NK-92 treated with Interleukin-12 subunit alpha and Interleukin-12 subunit beta, amount 100 ng/mL, for 24 hours (cell line): ENCODE measurements at places on chromosomes 4 and X.

- DNase-seq = peak; percentile 3
These were observed 69.4 kb downstream of the KCNIP4 start for GRCh38 chr4:21879187-21879586.

- DNase-seq = no peak
These were observed 13.3 kb upstream of the MID1 start for GRCh38 chrX:10633722-10634121.

GRCh38 chrX:97564496-97564895, 680.8 kb downstream of the RPA4 start:
- no peak for DNase-seq

- no peak for DNase-seq
These were observed 1416.1 kb downstream of the RPA4 start for GRCh38 chrX:98299785-98300184.

- DNase-seq = no peak
These were observed 3.6 kb upstream of the GATA1 start for GRCh38 chrX:48782795-48783194.

DNA sequence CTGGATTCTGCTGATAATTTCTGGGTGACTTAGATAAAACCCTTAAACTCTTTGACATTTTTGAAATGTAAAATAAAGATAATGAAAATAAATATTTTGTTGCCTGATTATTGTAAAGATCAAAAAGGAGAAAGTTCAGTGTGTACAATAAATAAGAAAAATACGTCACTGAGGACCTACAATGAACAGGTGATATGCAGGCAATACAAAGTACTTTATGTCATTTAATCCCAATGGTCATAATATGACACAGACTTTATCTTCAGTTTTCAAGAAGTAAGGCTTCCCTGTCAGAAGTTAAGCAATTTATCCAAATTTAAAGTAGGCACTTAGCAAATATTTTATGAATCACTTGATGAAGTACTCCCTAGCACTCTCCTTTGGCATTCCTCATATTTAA, 532.8 kb downstream of the GBA3 start:
- DNase-seq = no peak

DNA sequence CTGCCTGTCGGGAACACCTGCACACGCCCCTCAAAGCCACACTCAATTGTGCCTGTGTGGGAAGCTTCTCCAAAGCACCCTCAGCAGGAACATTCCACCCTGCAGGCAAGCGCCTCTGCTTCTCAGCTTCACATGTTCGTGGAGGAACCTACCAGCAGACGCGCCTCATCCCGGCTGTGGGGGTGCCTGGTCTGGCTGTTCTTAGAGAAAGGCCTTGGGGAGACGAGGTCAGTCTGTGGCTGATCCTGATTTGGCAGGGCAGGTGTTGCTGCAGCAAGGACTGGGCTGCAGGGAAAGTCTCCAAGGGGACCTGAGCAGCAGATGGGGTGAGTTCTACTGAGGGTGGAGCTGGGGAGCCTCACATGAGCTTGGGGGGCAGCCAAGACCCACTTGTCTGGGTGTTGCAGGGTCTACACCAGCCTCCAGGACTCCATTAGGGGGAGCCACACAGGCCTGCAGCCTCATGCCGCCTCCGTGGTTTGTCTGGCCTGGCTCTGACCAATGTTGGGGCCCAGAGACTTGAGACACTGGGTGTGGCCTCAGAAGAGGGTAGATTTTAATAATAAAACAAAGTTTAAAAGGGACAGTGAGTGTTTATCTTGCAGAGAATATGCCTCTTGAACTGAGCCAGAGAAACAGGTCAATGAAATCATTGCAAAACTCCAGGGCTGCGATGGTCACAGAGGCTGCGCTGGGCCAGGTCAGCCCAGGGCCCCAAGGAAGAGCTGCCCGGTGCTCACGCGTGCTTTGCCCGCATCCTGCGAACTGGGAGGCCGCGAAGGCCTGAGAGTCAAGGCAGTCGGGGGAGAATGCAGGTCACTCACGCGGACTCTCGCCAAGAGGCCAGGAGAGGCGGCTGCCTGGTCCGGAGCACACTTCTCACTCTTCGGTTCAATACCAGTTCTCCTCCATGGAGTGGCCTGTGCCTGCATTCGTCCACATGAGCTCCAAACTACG, 21.1 kb downstream of the RNF212 start:
- no peak for DNase-seq

DNA sequence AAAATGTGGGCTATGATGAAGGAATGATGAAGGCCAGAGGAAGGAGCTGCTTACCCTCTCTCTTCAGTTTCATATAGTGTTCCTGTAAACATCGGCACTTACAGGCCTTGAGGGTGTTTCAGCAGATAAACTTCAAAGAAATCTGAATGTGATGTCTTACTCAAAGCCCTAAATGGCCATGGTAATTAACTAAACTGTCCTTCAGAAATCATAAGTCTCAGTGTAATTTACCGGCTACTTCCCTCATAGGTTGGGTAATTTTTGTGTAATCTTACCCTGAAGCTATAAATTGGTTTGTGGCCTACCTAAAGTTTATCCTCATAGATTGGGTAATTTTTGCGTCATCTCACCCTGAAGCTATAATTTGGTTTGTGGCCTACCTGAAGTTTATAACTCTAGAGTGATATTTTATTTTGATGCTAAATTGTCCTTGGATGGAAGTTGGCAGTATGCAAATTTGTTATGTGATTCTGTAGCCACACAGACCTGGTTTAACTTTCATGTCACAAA, 2700.3 kb downstream of the ARAP2 start:
- no peak for DNase-seq

DNA sequence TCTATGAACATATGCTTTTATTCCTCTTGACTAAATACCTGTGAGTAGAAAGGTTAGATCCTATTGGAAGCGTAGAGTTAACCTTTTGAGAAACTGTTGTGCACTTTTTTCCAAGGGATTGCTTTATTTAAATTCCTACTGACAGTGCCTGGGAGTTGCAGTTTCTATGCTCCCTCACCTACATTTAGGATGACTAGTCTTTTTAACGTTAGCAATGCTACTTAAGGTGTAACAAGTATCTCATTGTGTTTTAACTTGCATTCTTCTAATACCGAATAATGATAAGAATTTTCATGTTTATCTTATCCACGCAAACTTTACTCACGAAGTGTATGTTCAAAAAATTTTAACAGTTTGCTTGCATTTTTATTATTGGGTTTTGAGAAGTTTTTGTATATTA, 1123.9 kb upstream of the PCDH7 start:
- DNase-seq = no peak

DNA sequence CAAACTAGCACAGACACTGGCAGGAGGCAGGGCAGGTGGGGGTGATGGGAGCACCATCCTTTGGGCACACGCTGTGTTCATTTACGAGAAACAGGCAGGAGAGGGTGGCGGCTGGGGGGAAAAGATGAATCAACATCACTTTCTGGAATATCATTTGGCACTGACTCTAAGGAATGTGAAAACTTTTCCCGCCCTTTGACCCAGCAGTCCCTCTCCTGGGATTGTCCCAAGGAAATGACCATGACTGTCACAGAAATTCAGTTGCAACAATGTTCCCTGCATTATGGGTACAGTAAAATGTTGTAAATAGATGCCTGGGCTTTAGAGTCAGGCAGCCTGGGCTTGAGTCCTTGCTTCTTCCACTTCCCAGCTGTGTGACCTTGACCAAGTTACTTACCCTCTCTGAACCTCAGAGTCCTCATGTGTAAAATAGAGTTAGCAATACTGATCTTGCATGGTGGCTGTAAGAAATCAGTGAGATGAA, 58.6 kb downstream of the ABLIM2 start:
- DNase-seq = no peak

- no peak for DNase-seq
These were observed 22.2 kb downstream of the TRIM61 start for GRCh38 chr4:164955107-164955805.

DNA sequence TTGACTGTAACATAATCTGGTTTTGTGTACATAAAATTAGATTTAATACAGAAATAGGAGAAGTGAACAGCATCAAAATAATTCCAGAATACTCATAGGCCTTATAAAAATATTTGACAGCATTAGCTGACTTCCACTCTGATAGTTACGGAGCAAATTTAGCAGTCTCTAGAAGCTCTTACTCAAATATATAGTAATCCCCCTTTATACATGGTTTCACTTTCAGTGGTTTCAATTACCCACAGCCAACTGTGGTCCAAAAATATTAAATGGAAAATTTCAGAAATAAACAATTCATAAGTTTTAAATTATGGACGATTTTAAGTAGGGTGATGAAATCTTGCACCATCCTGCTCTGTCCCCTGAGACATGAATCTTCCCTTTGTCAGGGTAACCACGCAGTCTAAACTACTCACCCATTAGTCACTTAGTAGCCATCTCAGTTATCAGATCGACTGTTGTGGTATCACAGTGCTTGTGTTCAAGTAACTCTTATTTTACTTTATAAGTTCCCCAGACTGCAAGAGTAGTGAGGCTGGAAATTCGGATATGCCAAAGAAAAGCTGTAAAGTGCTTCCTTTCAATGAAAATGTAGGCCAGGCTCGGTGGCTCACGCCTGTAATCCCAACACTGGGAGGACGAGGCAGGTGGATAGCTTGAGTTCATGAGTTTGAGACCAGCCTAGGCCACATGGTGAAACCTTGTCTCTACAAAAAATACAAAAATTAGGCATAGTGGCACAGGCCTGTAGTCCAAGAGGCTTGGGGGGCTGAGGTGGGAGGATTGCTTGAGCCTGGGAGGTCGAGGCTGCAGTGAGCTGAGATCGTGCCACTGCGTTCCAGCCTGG, 17.2 kb upstream of the RTL9 start:
- DNase-seq = peak; percentile 1

DNA sequence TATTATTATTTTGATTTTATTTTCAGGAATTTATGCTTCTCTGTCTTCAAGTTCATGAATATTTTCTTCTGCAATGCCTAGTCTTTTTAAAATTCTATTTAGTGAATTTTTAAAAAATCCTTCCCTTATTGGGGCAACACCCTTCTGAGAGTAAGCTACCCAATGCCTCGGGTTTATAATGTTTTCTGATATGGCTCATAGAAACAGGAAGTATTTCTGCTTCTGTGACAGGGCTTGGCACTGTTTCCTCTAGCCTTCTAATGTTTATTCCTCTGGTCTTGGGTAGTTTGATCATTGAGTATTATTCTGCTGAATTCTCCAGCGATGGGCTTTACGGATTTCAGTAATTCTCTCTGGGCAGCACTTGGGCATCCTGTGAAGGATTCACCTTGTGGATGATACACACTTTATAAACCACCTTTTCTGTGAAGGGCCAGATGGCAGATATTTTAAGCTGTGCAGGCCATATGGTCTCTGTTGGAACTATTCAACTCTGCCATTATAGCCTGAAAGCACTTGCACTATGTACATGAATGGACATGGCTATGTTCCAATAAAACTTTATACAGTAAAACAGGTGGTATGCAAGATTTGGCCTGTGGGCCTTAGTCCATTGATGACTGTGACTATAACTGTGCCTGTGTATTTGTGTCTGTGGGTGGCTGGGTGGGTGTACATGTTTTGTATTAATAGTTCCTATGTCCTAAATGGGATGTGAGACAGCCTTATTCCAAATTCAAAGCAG, 95.9 kb upstream of the FAT1 start:
- DNase-seq = no peak

DNA sequence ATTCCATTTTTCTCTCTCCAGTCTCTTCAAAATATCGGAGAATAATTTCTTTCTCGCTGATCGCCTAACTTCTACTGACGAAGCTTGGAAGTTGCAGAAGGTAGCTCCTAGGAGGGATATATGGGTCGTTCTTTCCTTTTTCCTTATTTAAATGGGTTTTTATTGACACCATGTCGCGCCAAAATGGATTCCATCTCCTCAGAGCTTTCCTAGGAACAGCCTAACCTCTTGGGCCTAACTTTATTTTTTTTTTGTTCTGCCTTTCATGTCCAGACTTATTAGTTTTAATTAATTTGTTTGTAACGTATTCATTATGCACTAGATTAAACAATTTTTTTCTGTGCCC, 359.4 kb upstream of the ZCCHC13 start:
- DNase-seq = no peak

DNA sequence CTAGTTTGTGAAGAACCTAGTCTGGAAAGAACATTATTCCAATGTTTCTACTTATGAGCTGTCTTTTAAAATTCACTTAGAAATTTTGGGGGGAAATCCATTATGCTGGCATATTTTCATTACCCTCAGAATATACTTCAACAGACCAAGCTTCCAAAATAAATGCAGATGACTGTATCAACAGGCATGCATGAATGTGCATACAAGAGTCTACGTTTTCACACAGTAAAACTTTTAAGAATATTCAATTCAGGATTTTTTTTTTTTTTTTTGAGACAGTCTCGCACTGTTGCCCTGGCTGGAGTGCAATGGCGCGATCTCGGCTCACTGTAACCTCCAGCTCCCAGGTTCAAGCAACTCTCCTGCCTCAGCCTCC, 49.7 kb downstream of the ABCG2 start:
- no peak for DNase-seq

DNA sequence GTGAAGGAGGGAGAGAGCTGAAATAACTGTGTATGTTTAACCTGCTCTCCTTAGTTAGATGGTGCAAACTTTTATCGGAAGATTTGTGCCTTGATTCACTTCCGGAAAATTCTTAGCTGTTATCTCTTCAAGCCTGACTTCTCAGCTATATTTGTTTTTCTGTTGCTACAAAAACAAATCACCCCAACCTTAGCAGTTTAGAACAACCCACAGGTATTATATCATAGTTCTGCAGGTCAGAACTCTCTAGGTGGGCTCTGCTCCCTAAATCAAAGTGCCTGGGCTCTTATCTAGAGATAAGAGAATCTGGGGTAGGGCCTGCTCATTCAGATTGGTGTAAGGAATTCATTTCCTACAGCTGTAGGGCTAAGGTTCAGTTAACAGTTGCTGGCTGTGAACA, 15.1 kb upstream of the CEP135 start:
- DNase-seq = no peak

DNA sequence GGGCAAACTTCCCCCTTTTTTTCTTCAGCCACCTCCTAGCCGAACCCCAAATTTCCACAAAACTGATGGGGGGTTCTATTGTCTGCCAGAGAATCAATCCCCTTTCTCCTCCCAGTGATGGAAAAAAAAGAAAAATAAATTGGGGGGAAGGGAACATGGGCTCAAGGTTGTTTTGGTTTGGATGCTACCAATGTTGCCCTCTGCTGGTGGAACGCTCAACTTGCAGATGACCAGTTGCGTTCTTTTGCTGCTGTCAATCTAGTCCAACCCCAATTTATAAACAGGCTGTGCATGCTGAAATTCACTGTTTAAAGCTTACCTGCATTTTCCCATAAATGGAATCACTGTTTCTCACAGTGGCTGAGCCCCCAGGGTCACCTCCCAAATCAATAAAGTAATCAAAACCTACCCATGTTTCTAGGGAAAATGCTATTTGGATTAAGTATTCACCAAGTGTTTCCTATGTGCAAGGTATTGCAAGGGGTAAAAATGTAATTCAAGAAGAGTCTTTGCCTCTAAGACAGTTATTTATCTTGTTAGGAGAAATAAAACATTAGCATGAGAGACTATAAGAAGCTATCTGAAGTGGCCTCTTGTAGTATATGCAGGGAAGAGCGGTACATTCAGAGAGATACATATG, 116.7 kb upstream of the TMEM164 start:
- DNase-seq = peak; percentile 2

DNA sequence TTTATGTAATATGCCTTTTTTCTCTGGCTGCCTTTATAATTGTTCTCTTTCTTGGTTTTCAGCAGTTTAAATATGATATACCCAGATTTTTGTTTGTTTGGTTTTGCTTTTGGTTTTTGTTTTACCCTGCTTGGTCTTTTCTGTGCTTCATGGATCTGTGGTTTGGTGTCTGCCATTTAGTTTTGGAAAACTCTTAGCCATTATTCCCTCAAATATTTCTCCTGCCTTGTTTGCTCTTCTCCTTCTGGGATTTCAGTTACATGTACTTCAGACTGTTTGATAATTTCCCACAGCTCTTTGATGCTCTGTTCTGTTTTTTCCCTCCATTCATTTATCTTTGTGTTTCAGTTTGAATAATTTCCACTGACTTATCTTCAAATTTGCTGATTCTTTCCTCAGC, 223.1 kb upstream of the BCOR start:
- no peak for DNase-seq
